Thymus (tissue), 14 donors: ENCODE measurements at places on chromosomes 2 and 18.

DNA sequence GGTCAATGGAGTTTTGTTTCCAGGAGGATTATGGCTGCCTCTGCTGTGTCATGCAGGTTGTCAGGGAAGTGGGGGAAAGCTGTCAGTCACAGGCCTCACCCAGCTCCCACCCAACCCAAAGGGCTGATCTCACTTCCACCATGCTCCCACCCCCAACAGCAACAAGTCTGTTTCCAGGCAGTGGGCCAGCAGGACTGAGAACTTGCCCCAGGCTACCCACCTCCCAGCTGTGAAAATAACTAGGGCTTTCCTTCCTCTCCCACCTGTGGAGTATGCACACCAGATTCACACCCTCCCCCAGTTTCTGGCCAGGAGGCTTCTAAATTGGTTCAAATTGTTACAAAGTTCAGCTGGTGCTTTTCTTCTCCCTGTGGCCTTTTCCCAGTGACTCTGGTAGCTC lies 95.6 kb upstream of the ACVR1 start:
- DNase-seq: no peak

DNA sequence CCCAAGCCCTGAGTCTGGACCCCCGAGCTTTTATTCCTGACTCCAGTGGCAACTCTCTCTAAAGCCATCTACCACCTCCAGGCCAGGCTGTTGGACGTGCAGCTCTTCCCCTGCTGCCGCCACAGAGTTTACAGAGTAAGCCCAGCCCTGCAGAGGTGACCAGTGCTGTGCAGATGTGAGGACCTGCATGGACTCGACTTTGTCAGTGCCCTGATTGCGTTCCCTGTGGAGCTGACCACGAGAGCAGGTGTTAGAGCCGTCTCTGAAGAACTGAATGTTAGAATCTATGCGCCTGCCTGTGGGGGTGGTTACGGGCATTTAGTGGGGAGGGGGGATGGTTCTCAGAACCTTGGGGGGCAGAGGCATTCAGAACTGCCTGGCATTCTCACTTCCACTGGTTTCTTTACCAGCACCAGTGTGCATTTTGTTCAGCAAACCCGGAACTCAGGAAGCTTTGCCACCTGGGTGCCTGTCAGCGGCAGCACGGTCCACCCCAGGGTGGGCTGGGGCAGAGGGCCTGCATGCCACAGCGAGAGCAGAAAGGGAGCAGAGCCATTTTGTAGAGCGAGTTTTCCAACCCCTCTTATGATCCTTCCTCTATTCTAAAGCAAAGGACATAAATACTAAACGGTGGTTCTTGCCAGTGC lies 137.9 kb downstream of the KLHL29 start:
- DNase-seq: no peak

- DNase-seq: no peak
These were observed 5.5 kb upstream of the TUBB6 start for GRCh38 chr18:12302391-12303147.

GRCh38 chr2:9797681-9798556 lies 45.4 kb upstream of the TAF1B start:
- DNase-seq: no peak

GRCh38 chr2:14901737-14902136 lies 269.2 kb downstream of the LRATD1 start:
- no peak for DNase-seq

DNA sequence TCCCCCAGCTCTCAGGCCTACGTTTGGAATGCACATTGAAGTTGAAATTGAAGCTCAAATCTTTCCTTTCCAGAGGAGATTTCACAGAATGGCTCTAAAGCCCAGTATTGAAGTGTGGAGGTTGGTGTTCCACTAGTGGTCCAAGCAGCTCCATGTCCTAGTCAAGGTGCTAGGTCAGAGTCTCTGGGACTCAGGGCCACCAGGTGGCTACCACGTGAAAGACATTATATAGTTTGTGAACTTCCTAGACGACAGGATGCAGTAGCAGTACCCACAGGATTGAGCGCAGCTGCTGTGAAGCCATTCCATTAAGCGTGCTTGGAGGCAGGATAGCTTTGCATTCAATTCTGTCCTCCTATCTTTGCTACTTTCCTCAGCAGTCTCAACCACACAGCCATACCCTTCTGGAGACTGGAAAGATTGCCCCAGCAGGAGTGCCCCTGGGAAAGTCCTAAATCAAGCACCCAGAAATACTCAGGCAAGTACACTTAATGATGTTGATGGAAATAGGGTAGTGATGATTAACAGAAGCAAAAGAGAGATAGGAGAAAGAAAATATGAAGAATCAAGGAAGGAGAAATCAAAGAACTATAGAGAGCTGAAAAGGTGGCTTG lies 4.7 kb upstream of the TGFA start:
- DNase-seq: no peak

DNA sequence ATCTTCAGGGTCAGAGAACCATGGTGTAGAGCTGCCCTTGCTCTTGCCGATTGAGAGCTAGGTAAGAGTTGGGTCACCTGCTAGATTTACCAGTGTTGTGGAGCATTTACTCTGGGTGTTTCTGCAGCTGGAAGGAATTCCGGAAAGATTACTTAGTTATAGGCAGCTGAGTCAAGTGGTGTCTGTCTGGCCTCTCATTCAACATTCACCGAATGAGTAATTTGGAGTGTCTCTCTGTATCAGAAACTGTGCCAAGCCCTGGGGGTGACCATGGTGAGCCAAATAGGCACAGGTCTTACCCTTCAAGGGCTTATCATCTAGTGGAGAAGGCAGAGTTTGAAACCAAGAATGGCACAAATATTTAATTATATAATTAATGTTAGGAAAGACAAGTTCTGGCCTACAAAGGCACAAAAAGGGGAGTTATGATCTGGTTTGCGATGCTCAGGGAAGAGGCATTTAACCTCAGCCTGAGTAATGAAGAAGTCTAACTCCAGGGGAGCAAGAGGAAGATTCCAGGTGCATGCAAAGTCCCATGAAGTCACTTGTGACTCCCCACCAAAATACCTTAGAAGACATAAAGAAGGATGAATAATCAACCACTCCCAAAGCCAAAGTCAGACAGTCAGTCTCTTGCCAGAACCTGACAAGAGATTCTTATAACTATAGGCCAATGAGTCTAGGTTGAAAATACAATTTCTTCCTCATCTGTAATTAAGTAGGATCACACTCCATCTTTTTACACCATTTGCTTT lies 12.5 kb downstream of the SETBP1 start:
- no peak for DNase-seq

GRCh38 chr2:238947920-238948710 lies 100.2 kb downstream of the TWIST2 start:
- DNase-seq: no peak

DNA sequence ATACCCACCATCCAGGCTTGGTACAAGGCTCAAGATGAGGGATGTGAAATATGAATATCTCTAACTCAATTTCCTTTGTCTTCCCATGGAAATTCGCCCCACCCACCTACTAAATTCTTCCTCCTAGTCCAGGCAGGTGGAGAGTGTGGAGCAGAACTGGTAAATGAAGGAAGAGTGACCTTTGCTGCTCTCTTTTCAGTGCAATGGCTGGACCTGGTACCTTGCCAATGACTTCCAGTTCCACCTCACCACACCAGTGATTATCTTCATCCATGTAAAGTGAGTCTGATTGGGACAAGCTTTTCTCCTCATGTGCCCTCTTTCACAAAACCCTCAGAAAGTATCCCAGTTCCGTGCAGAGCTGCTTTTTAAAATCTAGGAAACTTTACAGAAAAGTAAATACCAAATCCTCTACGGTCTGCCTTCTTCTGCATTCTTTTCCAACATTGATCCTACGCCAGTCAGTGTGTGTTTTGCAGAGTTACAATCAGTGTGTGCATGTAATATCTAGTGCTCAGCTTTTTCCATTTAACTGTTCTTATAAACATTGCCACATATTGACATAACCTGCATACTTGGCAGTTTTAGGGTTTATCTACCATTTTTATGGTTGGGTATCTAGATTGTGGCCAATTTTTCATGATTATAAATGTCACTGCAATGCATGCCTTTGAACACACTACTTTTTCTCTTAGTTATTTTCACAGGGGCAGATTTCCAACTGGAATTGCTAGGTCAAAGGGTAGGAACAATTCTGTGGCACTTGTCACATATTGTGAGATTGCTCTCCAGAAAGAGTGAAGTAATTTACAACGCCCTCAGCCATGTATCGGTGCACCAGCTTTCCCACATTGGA lies 86.5 kb upstream of the SEC11C start:
- no peak for DNase-seq

GRCh38 chr2:11118761-11119160 lies 36.5 kb upstream of the SLC66A3 start:
- DNase-seq: no peak
